Activated CD8-positive, alpha-beta T cell treated with anti-CD3 and anti-CD28 coated beads for 36 hours (primary cell): ENCODE measurements at places on chromosomes 5 and 9. TPM values are rescaled to one million over a fixed set of nuclear protein-coding genes. Genes with fewer than 3 reads are reported as not detected.

The PCDHB7 gene
- not detected for total RNA-seq

- no peak for DNase-seq
Observed at GRCh38 chr5:39521098-39521860, 96.5 kb upstream of the DAB2 start.

GRCh38 chr9:16371306-16371705 lies 499.2 kb downstream of the BNC2 start:
- no peak for DNase-seq

- DNase-seq, result no peak
Observed at GRCh38 chr9:23555851-23556250, 270.2 kb downstream of the ELAVL2 start.

DNA sequence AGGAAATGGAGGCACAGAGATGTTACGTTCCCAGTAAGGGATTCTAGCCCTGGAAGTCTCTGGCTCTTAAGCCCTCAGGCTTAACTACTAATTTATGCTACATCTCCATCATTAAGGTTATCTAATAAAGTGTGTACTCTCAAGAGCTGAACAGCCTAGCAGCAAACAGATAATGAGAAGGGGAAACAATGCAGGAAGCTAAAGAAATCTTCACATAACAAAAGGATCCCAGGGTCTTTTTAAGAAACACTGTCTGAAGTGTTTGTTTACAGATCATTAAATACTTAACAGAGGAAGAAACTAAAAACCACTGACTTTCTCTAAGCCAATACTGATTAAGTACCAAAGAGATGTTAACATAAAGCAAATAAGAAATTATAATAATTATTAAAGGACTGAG lies 129.0 kb downstream of the PAPPA start:
- DNase-seq, result no peak

GRCh38 chr5:109327570-109327969 lies 82.2 kb downstream of the PJA2 start:
- no peak for DNase-seq

DNA sequence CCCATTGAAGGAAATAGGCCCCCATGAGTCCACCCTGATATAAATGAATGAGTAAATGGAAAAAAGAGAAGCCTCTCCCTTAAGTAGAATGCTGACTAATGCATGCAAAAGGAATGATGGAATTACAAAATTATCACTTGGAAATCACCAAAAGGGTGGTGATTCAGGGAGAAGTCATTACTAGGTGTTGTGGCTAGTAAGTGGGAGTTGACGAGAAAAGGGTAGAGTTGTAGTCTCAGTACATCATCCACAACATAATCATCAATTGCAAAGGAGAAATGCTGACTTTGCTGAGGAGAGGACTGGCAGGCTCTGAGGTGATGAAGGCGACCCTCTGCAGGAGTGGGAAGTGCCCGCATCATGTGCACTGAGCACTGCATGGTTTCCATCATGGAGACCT lies 201.5 kb upstream of the S1PR3 start:
- no peak for DNase-seq

DNA sequence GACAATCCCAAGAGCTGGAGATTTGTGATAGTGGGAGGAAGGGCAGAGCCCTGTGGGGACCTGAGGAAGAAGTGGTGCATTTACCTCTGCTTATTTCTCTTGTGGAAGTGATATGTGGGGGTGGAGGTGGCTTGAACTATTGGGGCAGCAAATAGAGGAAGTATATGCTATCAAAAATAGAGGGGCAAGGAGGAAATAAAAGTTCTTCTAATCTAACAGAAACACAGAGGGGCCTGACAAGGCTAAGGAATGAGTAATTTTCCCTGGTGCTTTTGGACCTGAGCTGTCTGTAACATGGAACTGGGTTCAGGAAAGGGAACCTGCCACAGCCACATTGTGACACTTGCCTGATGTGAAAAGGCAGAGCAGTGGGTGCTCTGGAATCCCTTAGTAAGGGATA lies 378.6 kb upstream of the KLF4 start:
- DNase-seq, result no peak

- DNase-seq, result no peak
Observed at GRCh38 chr5:80659106-80659505, 4.3 kb upstream of the DHFR start.

DNA sequence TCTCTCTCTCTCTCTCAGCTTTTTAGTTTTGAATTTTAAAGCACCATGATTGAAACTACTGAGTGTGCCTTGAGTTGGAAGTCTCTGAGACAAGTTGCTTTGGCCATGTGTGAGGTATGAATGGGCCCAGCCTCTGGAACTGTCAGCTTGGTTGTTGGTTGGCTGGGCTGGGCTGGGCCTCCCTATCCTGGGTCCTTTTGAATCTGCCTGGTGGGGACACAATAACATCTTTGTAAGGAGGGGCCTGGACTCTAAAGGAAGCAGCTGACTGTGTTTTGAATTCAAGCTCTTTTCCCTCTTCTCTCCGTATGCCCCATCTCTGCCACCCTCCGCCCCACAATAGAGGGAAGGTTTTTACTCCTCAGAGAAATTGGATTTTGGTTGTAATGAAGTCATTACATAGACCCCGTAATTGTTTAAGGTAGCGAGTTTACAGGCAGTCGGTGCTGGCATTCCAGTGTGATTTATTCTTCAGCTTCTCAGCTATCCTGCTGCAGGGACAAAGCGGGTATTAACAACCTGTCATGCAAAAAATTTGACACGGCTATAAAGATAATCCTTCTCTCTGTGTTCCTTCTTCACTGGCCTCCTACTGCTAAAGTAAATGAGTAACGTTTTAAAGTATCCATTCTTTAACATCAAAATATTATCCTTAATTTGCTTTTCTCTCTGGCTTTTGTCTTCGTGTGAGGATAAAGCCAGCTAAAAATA lies 105.4 kb downstream of the DAPK1 start:
- DNase-seq, result no peak
